Fibroblast of gingiva (primary cell): ENCODE measurements at places on chromosomes 1 and 21.
A peak's percentile ranks its signal among the peaks of the same experiment; 100 is the strongest.

DNA sequence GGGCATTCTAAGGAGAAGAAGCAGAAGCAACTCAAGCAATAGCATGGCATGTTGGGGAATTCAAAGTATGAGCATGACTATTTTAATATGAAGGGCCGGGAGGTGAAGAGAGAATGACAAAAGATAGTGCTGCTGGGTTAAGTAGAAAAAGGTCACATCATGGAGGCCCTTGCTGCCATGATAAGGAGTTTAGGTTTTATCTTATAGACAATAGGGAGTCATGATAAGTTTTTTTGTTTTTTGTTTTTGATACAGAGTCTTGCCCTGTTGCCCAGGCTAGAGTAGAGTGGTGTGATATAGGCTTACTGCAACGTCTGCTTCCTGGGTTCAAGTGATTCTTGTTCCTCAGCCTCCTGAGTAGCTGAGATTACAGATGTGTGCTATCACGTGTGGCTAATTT lies 3.1 kb downstream of the BNIPL start:
- no peak for DNase-seq

GRCh38 chr21:45388611-45389296 lies 16.2 kb upstream of the COL18A1 start:
- DNase-seq = no peak

- DNase-seq = no peak
Measured at GRCh38 chr1:199322278-199322677, 683.4 kb downstream of the PTPRC start.

DNA sequence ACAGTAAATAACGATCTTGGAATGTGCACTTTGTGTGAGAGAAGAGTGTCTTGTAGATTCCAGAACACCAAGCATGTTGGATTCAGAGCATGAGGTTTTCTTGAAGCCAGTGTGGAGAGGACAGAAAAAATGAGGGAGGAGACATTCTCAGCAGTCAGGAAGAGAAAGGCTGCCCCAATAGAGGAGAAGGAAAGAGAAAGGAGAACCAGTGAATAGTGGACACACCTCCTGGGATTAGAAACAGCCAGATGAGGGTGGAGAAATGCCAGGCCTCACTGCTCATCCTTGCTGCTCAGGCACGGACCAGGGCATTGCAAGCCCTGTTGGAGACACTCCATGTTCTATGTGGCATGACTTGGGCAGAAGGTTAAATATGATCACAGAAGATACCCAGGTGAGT lies 69.0 kb upstream of the KAZN start:
- peak; percentile 35 for DNase-seq

- DNase-seq = no peak
Measured at GRCh38 chr1:210332719-210333398, 4.2 kb downstream of the HHAT start.

DNA sequence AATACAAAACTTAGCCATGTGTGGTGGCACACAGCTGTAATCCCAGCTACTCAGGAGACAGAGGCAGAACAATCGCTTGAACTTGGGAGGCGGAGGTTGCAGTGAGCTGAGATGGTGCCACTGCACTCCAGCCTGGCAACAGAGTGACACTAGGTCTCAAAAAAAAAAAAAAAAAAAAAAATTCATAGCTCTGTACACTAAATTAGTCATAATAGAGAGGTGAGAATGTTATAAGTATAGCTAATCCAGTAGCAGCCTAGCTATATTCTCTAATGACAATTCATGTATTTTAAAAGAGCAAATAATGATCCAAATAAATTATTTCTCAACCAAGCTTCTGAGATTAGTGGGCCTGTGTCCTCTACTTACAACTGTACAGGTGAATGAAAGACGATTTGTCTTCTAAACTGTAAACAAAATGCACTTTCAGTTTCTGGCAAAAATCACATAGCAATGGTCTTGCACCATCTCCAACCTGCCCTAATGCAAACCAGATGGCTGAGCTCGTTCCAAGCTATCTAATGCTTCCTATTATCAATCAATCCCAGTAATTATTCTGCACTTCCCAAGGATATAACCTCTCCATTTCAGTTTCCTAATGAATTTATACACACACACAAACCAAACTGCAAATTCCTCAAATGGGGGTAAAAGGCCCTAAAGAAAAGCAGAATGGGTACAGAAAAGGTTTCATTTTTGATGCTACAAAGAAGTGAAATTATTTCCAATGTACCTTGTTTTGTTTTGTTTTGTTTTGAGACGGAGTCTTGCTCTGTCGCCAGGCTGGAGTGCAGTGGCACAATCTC lies 56.5 kb downstream of the GATAD2B start:
- DNase-seq = peak; percentile 59

GRCh38 chr1:187275985-187276575 lies 447.3 kb downstream of the PLA2G4A start:
- no peak for DNase-seq

- DNase-seq = no peak
Measured at GRCh38 chr21:34192646-34193285, 119.4 kb downstream of the MRPS6 start.

DNA sequence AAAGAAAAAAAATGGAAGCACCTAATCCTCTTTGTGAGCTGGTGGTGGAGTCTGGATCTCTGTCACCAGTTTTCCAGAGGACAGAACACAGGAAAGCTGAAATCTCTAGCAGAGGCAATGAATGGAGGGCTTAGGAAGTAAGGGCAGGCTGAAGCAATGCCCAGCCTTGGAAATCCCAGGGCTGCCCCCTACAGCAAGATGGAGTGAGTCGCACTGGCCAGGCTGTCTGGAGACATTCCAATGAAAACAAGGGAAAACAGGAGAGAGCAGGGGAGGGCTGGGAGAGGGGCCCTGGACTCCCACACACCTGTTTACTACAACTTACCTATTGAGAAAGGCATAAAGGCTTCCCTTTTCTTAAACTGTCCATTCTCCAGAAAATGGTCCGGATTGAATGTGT lies 25.9 kb downstream of the CYP2J2 start:
- DNase-seq = no peak

DNA sequence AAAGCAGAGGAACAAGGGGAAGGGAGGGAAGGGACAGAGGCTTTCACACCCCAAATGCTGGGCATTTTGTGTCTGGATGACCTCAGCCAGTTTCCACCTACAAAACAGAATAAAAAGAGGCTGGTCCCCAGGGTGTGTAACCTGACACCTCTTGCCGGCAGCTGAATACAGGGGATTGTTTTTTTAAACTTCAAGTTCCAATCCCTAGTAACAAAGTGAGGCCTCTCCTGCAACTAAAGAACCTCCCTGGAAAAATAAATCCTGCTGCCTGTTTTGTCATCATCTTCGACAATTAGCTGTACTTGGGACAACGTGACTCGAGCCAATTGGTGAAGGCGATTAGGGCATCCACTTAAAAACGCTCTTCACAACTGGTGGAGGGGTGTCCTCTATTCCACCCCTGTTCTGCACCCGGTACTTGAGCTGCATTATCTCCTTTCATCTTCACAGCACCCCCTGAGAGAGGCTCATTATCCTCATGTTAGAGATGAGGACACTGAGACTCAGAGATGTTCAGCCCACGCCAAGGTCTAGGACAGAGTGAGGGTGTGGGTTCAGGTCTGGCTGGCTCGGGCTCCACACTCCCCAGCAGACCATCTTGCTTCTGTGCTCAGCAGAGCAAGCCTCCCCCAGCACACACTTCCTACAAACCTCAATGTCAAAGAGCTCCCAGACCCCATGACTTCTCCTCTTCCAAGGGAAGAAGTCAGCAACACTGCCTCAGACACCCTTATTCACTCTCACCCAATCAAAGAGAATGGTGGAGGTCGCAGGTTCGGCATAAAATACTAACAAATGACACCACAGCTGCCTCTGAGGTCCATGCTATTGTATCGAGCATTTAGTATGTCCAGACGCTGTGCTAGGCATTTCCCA lies 15.2 kb downstream of the ITPKB start:
- peak; percentile 63 for DNase-seq

DNA sequence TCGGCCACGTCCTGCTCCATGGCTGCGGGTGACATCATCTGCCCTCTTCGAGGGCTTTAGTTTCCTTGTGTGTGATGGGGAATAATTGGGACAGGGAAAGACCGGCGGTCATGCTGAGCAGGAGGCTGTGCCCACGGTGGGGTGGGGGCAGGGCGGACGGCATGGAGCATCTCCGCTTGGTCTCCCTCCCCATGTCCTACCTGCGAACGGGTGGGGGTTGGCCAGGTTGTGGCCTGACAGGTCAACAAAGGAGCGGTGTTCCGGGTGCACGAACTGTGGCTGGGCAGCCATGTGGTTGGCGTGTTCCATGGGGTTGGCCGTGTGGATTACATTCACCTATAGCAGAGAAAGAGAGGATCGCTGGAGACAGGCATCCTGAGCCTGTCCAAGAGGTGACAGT lies 80.0 kb downstream of the PIK3CD start:
- DNase-seq = no peak

GRCh38 chr1:236639686-236640085 lies 35.4 kb upstream of the HEATR1 start:
- no peak for DNase-seq

DNA sequence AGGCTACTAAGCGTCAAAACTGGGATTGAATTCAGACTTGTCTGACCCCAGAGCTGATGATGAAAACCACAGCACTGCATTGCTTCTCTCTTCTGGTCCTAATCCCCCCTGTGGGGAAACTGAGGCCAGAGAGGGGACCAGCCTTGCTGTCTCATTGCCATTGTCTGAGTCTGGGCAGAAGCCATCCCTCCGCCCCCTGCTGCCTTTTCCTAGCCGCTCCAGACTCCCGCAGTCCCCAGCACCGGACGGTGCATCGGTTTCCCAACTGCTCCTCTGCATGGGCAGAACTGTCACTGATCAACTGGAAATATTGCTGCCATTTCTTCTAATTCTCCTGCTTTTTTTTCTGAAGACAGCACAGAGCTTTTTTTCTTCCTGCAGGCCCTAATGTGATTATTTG lies 157.4 kb downstream of the ACTL8 start:
- no peak for DNase-seq

GRCh38 chr21:33848249-33848953 lies 67.2 kb downstream of the ATP5PO start:
- DNase-seq = no peak

DNA sequence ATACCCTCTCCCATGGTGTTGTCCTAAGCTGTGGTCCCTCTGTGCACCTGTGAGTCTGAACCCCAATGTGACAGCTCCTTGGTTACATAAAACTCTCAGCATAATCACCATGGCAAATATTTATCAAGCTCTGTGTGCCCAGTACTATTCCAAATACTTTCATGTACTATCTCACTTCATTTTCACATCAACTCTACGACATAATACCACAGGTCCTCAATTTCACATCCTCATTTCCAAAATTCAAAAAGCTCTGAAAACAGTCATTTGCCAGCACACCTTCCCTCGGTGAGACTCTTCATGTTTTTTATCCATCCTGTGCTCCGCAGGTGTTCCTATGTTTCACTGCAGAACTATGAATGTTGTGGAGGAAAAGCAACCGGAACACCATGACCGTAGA lies 12.4 kb upstream of the CREG1 start:
- no peak for DNase-seq

GRCh38 chr1:235049217-235049616 lies 79.4 kb downstream of the TOMM20 start:
- DNase-seq = no peak

- DNase-seq = no peak
Measured at GRCh38 chr21:46168659-46169386, 13.4 kb upstream of the FTCD start.

DNA sequence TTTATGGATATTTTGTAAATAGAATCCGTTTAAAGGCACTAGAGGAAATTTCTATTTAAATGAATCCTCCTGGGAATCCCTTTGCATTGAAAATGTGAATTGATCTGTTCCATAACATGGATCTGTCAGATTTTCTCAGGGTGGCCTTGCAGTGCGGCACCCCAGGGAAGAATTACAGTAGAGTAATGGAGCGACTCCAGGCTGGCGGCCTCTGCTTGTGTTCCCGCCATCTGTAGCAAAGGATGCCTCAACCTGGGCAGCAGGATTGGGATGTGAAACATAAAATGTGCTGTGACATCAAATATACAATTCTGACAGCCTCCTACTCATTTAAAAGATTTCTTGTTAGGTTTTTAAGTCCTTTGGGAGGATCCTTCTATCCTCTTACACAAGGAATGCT lies 115.9 kb downstream of the RHOU start:
- no peak for DNase-seq

- no peak for DNase-seq
Measured at GRCh38 chr1:84297546-84298244, 3.8 kb upstream of the SAMD13 start.

- peak; percentile 26 for DNase-seq
Measured at GRCh38 chr21:37407719-37408420, 41.3 kb downstream of the DYRK1A start.

GRCh38 chr1:67300561-67300960 lies 7.1 kb upstream of the IL12RB2 start:
- DNase-seq = peak; percentile 7

DNA sequence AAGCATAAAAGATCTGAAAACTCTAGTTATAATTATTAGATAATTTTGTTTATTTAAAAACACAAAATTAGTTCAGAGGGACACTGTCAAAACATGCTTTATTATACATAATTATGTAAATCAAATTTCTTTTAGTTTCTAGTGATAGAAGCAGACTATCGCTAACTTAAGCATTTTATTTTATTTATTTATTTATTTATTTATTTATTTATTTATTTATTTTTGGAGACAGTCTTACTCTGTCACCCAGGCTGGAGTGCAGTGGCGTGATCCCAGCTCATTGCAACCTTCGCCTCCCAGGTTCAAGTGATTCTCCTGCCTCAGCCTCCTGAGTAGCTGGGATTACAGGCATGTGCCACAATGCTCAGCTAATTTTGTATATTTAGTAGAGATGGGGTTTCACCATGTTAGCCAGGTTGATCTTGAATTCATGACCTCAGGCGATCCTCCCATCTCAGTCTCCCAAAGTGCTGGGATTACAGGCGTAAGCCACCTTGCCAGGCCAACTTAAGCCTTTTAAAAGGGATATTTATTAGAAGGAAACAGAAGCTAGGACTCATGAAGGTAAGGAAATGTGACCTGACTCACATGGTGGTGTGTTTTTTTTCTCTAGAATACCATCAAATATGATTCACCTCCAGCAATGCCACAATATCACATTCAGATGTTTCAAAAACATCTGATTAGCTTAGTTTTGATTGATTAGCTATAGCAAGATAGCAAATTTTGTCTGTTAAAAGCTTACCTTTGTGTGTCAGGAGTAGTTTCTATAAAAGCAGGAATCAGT lies 1357.4 kb upstream of the ADGRL4 start:
- DNase-seq = no peak

GRCh38 chr1:97796711-97797110 lies 124.1 kb downstream of the DPYD start:
- peak; percentile 4 for DNase-seq

DNA sequence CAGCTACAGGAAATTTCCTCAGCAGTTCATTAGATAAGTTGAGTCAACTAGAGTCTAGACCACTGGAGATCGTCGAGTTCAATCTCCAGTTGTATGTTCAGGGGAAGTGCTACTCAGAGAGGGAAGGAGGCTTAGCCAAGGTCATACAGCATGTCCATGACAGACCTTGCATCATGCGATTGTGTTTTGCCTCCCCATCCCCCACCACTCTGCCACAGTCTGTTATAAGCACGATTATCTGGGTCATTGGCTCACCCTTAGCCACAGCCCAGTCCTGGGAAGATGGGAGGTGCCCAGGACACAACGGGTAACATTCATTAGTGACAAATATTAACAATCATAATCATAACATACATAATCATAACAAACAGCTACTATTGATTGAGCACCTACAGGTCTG lies 18.9 kb upstream of the GRIK3 start:
- DNase-seq = no peak
